ENCODE measurements at places on chromosomes 7 and 10.

DNA sequence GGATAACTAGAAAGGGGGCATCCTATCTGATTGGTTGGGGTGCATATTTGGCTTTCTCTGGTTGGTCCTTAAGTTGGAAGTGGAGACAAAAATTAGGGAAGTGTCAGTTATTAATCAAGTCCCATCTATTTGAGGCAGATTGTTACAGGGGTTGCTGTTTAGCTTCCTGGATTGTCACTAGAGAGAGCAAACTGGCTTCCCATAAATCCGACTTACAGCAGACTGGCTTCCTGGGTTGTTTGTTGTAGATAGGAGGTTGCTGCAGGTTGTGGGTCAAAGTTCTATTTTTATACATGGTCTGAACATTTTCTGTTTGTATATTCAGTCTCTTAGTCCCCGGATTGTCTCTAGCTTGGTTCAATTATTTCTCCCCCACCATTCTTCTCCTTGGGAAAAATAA is 106.1 kb upstream of the HABP2 start:
- no peak for DNase-seq

- peak; percentile 25 for DNase-seq
Measured at GRCh38 chr7:149126662-149127266, 640 bp upstream of the ZNF425 start.

- DNase-seq, result no peak
Measured at GRCh38 chr7:3510101-3511020, 209.3 kb downstream of the SDK1 start.

DNA sequence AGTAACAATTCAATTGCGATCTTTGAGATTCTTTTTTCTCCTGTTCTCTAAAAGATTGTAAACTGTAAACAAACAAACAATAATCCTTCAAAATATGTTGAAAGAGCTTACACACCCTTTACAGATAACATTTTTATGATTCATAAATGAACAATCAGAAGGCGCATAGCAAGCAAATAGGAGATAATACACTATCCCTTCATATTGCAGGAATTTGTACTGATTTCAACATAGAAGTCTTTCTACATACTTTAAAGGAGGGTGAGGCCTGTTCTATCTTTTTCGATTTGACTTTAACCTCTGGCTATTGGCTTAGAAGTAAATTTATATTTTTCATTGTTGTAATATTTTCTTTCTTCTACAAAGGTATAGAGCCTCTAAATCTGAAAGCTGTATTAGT is 57.2 kb downstream of the TFEC start:
- DNase-seq, result no peak

- no peak for DNase-seq
Measured at GRCh38 chr10:102620138-102620590, 24.1 kb upstream of the TRIM8 start.

DNA sequence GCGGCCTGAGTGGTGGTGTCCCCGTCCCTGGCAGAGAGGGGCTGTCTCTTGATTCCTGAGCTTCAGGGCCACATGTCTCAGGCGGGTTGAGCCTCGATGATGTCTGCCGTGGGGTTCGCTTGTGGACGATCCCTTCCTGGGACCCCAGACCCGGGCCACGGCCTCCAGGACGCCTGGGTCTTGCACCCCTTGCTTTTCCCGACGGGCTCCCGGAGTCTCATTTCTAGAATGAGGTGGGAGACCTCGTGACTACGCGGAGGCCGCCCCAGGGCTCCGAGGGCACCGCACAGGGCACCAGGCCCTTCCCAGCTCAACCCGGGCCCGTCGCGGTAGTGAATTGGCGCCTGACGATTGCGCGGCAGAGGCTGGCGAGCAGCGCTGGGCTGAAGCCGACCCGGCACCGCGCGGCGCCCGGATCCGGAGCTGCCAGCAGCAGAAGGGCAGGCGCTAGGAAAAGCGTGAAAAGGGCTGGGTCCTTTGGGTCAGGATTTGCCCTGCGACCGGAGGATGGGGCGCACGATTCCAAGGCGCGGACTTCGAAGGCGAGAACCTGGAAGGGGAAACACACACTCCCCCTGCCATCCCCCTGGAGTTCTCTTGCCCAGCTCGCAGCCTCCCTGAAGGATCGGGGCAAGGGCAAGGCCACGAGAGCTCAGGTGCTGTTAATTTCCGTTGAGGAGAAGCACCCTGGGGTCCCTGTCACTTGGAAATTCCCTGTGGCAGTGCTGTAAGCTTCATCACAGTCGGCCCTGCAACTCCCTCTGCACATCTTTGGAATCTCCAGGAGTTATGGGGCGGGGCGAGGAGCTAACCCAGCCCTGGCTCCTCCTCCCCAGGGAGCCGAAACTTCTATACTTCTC is 15.5 kb downstream of the TLX1 start:
- no peak for DNase-seq

DNA sequence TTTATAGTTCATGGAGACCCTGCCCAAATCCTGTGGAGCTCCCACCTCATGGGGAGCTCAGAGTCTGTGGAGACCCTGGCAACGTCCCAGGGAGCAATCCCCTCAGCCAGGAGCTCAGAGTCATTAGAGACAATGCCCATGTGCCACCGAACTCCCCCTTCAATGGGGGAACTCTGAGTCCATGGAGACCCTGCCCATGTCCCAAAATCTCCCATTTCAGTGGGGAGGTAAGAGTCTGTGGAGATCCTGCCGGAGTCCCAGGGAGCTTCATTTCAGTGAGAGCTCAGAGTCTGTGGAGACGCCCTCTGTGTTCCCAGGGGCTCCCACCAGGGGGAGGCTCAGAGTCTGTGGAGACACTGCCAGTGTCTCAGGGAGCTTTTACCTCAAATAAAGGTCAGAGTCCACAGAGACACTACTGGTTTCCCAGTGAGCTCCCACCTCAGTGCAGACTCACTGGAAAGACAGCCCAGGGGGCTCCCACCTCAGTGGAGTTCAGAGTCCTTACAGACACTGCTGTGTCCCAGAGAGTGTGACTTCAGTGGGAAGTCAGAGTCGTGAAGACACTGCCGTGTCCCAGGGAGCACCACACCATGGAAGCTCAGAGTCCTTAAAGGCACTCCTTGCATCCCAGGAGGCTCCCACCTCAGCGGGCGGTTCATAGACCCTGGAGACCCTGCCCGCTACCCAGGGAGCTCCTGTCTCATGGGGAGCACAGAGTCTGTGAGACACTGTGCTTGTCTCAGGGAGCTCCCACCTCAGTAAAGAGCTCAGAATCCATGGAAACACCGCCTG is 5.0 kb downstream of the MYO1G start:
- peak; percentile 29 for DNase-seq

- no peak for DNase-seq
Measured at GRCh38 chr7:114885836-114886235, 36.1 kb upstream of the MDFIC start.

- DNase-seq, result no peak
Measured at GRCh38 chr10:113945075-113945686, 90.7 kb downstream of the NHLRC2 start.

DNA sequence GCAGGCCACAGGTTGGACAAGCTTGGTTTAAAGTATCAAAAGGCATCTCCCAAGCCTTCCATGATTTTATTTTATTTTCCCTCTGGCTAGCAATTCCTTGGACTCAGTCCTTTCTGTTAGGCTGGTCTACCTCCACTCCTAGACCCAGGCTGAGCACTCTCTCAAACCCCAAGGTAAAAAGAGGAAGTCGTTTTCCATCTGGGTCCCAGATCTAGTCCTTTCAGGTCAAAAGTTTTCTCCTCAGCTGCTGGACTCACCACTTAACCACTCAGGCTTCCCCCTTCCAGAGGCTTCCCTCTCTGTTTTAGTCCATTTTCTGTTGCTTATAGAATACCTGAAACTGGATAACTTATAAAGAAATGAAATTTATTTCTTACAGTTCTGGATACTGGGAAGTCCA is 252.3 kb upstream of the MKLN1 start:
- DNase-seq, result no peak

DNA sequence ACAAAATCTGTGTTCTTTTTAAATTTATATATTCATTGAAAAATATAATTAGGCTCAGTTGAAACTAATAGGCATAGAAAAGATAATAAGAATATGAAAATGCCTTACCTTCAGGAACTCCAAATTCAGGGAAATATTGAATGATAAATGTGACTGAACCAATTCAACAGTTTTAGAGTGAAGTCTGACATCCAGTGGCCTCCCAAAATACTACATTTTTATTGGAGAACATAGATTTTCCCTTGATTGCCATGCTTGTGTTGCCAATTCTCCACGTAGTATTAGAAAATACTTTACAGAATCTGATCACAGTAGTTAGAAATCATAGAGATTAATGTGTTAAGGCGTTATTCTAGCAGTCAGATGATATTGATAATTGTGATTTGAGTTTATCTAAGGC is 1246.7 kb downstream of the GATA3 start:
- DNase-seq, result no peak

DNA sequence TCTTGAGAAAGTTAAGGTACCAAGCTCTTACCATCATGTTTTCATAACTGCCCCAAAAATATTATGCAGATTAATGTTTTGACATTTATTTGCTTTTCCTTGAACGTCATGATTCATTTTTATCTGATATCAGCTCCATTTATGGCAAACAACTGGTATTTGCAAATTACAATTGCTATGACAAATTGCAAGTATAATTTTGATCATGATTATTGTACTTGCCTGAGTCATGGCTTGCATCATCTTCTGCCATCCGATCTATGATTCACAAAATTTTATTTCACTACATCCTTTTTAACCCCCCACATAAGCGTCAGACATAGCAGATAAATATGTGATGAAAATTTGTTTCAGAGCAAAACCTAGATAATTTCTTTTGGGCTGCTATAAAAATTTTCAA is 155.0 kb downstream of the STK31 start:
- DNase-seq, result no peak

GRCh38 chr7:155963771-155964195 is 151.5 kb upstream of the SHH start:
- no peak for DNase-seq

DNA sequence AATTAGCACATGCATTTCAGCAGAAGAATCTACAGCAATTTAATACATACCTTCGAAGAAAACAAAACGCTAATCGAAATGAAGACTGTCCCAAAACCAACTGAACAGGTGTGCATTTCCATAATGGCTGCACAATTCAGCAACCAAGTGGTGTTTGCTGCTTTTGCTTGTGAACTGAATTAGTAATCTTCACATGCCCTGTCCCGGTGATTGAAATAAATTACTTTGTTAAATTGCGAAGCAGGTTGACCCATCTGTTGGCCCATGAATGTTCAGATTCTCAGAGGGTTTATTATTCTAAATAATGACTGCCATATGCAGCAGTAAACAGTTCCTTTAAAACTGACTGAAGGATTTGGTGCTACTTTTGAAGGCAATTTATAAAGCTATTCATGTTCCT is 445.2 kb upstream of the NFE2L3 start:
- DNase-seq, result no peak

GRCh38 chr7:151390598-151391357 is 19.1 kb downstream of the WDR86 start:
- no peak for DNase-seq

GRCh38 chr7:88399036-88399435 is 92.3 kb upstream of the STEAP4 start:
- no peak for DNase-seq

- no peak for DNase-seq
Measured at GRCh38 chr7:66946545-66946944, 25.5 kb downstream of the TMEM248 start.

DNA sequence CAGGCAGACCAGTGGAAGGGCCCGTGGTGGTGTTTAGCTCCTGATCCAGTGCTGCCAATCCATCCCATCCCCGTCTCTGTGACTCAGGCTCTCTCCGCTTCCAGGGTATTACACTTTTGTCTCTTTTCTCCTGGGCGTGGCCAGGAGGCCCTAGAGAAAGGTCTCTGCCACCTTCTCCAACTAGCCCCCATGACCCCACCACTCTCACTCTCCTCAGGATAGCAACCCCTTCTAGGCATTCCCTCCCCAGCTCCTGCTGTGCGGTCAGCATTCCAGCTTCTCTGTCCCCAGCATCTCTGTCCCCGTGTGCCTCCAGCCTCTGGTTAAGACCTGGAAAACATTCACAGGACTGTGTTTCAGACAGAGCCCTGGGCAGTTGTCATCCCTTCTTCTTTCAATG is 36.2 kb upstream of the R3HCC1L start:
- DNase-seq, result no peak

DNA sequence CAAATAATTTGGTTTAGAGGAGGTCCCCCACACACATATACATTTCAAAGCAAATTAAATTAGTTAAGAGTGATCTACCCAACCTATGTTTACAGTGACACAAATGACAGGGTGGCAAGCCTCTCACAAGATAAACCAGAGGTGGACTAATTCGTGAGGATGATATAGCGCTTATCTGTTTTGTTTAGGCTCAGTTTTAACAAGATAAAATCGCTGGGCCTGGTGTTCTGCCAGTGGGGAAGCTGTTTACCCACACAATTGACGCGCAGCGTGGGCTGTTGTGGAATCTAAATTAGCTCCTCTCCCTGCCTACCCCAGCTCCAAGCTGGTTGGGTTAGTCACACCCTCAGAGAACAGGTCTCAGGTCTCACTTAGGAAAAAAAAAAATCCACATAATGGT is 16.7 kb upstream of the PLXNA4 start:
- DNase-seq, result no peak

DNA sequence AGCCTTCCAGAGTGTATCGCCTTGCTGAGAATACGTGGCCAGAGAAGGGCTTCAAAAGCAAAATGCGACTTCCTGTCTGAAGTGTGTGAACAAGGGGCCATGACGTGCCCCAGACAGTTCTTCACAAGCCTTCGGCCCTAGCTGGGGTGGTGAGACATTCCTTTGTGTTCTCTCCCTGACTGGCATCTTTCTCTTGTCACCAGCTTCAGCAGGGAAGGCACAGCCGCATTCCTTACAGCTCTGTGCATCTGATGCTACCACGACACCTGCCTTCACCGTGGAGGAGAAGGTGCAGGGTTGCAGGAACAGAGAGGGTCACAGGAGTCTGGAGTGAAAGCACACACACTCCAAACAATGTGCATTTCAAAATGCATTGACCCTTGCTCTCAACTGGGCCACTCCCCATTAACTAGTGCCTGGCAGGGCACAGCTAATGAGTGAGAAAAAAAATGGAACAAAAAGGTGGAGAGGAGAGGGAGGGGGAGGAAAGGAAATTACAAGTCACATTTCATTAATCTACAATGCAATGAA is 93.4 kb downstream of the GPR26 start:
- no peak for DNase-seq

DNA sequence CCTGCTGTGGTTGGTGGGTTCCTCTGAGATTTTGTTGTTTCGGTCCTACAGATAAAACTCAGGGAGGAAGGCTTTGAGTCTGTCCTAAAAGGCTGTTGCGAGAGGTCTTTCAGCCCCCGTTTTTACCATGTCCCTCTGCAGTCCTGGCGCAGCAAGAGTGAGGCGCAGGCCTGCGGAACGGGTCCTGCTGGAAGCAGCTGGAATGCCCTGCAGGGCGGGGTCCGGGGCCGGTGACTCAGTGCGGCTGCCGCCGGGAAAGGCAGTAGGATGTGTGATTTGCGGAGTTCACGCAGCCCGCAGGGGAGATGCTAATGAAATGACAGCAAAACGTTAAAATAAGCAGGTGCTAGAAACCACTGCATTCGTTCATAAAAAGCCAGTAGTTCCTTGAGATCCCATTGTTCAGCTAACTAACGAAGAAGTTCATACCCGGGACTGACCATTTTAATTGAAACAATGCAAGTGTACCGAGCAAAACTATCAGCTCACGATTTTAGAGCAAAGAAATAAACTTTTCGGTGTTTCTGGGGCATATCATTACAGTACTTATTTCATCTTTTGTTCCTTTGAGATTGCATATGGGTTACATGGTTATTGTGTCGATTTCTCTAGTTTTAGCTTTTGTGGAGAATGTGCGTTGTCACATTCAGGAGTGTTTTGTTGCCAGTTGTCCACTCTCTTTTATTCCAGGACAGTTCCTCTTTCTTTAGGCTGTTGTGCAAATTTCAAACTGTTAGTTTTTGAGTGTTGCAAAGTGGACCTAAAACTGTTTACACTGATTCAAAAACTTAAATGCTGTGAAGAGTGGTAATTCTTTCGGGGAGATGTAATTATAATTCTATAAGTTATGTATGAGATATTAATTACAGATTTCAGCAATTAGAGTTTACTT is 783 bp downstream of the ANLN start:
- peak; percentile 25 for DNase-seq

Measured in T-helper 22 cell (primary cell).